ENCODE measurements at places on chromosomes 12 and 14. TPM values are rescaled to one million over a fixed set of nuclear protein-coding genes. Genes with fewer than 3 reads are reported as not detected.

DNA sequence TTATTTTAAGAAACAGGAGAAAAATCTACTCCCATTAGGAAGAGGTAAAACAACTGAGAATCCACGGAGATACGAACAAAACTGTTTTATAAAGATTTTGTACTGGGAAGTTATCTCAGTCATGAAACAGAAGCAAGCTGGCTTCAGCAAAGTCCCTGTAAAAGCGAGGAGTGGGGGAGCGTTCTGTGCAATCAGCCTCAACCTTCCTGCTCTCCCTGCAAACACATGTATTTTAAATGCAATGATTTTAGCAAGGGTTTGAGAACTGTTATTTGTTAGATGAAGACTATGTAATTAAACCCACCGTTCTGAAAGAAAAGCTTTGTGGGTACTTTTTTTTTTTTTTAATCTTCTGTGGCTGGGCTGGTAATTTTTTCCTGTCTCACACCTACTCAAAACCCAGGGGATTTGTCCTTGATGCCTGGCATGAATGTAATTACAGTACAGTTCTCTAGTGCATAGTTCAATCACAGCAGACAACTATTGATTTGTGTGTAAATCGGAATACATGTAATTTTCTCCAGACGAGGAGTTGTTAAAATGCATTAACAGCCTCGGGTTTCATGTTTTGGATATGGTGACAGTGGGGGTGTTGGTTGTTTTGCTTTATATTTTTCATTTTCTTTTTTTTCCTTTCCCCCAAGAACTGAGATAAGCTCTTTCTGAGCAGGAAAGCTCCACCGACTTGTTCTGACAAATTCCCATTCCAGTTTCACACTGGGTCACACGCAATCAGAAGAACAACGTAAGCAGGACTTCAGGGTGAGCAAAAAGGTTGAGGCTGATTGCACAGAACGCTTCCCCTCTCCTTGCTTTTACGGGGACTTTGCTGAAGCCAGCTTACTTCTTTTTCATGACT lies 153.6 kb downstream of the PHLDA1 start:
- DNase-seq, result no peak

- no peak for DNase-seq
Measured at GRCh38 chr14:51488569-51489220, 163.0 kb upstream of the FRMD6 start.

- no peak for DNase-seq
Measured at GRCh38 chr12:120625557-120626419, 14.6 kb upstream of the CABP1 start.

The LHX5 gene
- total RNA-seq, result 0.30 TPM

GRCh38 chr14:49897965-49898364 lies 5.1 kb downstream of the ARF6 start:
- no peak for DNase-seq

- DNase-seq, result no peak
Measured at GRCh38 chr12:5520831-5521230, 88.9 kb downstream of the NTF3 start.

DNA sequence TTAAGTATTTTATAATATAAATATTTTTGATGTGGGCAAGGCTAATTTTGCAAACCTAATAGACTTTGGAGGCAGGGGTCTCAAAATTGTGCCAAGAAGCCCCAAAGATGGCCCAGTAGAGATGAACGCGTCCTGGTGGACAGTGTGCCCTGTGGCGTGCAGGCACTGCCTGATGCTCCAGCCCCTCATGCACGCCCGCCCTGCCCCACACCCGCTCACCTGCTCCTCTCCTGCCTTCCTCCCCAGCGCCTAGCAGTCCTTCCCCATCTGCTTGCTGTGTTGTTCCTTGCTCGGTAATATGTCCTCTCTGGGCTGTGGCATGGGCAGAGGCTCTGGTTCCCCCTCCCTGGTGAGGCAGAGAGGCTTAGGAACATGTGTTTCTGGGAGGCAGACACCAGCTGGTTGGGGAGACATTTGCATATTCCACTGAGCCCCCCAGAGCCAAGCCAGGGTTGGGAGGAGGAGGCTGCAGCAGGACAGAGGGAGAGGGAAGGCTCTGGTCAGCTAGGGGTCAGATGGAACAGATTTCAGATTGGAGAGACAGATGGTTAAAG lies 46.8 kb upstream of the GPATCH2L start:
- DNase-seq, result no peak

The LALBA gene
- not detected for total RNA-seq

DNA sequence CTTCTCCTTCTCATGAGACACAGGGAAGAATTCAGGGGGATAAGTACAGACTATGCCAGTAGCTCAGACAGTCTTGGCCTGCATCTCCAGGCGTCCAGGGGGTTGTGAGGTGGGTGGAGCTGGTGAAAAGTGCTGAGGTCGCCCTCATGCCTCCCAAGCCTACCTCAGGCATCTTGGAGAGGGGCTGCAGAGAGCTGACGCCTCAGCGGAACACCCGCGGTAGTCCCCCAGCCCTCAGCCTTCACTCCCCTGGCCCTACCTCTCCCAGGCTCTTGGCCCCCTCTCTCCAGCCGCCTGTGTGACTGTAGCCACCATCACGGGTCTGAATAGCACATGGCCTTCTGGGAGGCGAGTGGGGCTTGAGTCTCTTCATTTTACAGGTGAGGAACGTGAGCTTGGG lies 59.8 kb upstream of the DLK1 start:
- no peak for DNase-seq

- no peak for DNase-seq
Measured at GRCh38 chr14:99244941-99245563, 26.9 kb downstream of the BCL11B start.

GRCh38 chr12:62372825-62373224 lies 93.8 kb upstream of the MON2 start:
- DNase-seq, result no peak

DNA sequence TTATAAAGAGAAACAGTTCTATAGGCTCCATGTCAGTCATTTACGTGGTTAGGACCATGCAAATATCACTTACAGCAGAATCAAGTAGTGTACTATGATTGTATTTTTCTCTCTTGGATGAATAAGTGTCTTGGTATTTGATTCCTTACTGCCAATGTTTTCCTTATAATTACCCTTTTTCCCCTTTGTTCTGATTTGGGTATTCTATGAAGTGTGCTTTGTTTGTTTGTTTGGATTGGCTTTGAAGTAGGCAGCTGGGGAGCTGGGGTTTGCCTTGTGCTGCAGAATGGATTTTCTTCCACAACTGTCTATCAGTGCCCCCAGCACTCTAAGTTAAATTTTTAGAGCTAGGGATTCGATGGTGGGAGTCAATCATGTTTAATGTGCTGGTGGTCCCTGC lies 12.4 kb downstream of the TMEM120B start:
- DNase-seq, result no peak

The ERP27 gene
- total RNA-seq, result 1.1 TPM

The MGP gene
- not detected for total RNA-seq

The KCNC2 gene
- not detected for total RNA-seq

The KRT80 gene
- 0.26 TPM for total RNA-seq
